ENCODE measurements at places on chromosomes 11 and 22.

DNA sequence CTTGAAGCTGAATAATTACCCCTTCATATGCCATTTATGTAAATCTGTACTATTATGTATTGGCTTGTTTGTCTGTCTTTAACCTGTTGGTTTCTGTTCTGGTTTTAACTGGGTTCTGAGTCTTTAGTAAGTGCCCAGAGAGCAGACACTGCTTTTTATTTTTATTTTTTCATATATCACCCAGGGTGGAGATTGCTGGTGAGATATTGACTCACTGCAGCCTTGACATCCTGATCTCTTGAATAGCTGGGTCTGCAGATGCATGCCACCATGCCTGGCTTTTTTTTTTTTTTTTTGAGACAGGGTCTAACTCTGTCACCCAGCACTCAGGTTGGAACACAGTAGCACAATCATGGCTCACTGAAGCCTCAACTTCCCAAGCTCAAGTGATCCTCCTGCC, 19.4 kb downstream of the GRAMD1B start:
- DNase-seq, result no peak

GRCh38 chr11:45471266-45471665, 185.1 kb upstream of the SYT13 start:
- no peak for DNase-seq

DNA sequence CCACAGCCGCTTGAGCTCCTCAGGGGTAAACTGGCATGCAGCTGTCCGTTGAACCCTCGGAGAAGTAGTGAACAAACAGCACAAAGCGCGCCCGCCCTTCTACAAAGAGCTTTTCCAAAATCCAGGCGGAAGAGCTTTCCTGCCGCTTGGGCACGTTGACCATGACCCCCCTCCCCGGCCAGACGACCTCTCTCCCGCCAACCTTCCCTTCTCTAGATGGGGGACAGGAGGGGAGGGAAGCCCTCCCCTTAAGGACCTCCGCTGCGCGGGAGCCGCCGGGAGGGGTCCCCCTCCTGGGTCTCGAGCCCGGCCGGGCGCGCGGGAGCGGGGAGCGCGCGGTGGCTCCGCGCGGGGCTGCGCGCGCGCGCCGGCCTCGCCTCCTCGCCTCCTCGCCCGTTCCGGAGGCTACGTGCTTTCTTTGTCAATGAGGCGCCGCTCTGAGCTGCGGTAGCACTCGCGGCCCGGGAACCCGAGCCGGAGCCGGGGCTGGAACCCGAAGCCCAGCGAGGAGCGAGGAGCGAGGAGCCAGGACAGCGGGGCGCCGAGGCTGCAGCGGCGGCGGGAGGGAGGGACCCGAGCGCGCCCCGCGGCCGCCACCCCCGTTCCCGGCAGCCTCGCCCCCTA, 118.6 kb downstream of the HIPK3 start:
- peak; percentile 69 for DNase-seq

DNA sequence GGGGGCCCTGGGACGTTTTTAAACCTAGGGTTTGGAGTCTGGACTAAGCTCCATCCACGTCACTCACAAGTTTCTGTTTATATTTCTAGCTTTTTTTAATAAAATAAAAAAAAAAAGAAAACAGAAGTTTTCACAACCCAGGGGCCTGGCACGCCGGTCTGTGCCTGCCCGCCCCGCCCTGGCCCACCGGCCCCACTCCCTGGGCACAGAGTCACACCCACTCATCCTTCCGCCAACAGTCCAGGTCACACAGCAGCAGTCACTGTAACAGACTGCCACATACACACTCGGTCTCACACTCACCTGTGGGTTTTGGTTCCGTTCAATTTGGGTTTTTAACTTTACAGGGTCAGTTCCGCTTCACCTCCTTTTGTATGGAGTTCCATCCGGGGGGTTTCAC, 5.3 kb upstream of the ACR start:
- no peak for DNase-seq

DNA sequence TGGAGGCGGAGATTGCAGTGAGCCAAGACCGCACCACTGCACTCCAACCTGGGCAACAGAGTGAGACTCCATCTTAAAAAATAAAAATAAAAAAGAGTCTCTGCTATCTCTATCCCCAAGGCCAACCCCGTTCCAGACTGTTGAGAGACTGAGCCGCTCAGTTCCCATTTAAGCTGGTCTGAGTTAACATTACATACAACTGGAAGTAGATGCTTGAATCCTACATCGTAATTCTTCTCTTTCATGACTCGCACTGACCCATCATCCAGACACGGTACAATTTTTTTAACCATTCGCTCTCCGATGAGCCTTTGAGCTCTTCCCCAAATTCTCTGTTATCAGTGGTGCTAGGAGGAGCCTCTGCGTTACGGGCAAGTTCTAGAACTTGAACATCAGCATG, 4.9 kb upstream of the CYTH4 start:
- no peak for DNase-seq

DNA sequence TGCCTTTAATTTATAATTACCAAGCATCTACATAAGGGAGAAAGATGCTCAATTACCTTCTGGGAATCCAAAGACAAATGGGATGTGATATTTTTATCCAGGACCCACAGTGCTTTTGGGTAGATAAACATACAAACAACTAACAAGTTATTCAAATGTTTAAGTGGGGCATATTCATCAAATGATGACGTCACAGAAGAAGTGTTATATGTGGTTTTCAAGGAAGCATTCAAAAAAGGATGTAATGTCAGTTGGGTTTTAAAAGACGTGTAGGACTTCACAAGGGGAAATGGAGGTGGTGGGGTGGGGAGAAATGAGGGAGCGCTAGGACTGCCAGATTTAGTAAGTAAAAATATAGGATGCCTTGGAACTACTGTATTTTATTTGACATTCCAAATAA, 915.9 kb downstream of the KCNA4 start:
- DNase-seq, result no peak

GRCh38 chr22:17775781-17776465, 1.7 kb upstream of the BID start:
- DNase-seq, result no peak

DNA sequence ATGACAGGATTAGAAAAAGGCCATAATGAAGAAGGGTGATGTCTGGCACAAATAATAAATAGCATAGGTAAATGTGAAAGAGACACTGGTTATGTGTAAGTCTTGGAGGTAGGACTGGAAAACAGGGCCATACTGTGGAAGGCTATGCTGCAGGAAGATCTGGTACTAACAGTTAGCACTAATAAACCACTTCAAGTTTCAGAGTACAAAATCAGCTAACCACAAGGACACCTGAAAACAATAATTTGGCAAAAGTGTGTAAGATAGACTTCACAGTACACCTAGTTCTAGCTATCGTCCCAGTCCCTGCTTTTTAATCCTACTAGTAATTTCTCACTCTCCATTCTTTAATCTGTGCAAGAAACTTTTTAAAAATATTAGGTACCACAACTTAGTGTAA, 44.3 kb downstream of the CWF19L2 start:
- DNase-seq, result no peak

GRCh38 chr22:45905924-45906865, 70.8 kb downstream of the WNT7B start:
- DNase-seq, result no peak

GRCh38 chr11:127894316-127894715, 693.0 kb downstream of the ETS1 start:
- no peak for DNase-seq

DNA sequence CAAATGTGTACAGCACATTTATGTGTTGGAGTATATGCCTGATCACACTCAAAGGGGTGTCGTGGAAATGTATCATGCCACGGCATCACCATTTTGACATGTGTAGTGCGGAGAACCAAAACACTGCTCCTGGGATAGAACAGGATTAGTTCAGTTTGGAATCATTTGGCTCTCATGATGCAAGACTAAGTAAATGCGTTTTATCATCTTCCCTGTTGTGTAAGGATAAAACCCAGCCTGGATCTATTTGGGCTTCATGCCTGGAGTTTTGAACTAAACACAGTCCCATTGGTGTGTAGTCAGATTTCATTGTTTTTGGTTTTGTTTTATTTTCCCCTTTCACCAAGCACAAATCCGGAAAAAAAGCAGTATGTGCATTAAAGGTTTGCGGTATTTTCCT, 574.3 kb downstream of the NTM start:
- no peak for DNase-seq

- DNase-seq, result no peak
Measured at GRCh38 chr22:27349456-27349855, 452.1 kb downstream of the MN1 start.

DNA sequence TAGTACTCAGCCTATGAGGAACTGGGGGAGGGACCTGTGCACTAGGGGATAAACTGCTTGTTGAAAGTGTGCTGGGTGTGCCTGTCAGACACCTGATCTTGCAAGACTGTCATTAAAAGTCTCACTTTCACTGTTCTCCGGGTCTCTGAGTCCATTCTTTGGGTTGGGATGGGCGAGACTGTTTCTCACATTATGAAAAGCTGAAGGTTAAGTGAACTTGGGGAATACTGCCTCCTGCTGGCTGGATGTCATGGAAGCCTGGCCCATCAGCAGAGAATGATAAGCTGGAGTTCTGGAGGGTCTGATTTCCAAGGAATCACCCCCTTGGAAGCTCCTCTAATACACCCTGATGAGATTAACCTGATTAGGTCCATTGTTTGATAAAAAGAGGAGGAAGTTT, 9.0 kb upstream of the VPREB1 start:
- DNase-seq, result peak; percentile 40

GRCh38 chr11:109877043-109877442, 216.1 kb upstream of the ZC3H12C start:
- no peak for DNase-seq

DNA sequence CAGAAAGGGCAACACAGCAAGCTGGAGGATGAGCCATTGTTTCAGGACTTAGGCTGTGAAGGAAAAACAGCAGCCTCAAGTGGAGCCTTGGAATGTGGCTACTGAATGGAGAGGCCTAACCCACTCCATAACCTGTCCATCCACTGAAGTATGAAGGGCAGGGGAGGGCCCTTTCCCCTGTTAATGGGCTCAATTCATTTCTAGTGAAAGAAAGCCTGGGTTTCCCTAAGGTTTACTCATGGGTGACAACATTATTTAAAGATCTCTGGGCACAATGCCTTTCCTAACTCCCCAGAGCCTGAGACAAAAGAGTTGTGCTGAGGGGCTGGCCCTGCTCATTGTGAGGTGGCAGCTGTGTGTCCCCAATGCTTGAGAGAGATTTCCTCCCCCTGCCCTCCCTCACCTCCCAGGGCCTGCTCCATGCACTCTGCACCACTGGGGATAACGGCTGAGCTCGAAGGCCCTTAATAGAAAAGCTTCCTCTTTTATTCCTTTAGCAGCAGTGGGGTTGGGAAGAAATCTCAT, 83.8 kb downstream of the ME3 start:
- peak; percentile 2 for DNase-seq

DNA sequence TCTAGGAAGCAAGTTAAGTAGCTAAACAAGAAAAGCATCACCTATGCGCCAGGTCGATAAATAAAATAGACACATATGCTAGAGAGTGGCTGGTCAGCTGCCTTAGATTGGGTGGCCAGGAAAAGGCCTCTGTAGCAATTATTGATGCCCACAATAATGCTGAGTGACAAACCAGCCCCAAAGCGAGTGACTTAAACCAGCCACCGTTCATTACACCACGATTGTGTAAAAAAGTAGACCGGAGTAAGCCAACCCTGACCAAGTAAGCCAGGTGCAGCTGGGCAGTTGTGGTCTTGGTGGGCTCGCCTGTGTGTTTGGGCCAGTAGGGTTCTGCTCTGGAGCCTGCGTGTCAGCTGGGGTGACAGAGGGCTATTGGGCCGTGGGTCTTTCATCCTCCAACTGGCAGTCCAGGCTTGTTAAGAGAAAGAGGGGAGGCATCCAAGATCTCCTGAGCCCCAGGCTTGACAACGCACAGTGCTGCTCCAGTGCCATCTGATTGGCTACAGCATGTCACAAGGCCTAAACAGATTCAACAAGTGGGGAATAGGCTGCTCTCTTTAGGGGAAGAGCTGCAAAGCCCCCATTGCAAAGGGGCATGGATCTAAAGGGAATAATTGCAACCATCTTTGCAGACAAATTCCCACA, 100.4 kb upstream of the PARVA start:
- no peak for DNase-seq

DNA sequence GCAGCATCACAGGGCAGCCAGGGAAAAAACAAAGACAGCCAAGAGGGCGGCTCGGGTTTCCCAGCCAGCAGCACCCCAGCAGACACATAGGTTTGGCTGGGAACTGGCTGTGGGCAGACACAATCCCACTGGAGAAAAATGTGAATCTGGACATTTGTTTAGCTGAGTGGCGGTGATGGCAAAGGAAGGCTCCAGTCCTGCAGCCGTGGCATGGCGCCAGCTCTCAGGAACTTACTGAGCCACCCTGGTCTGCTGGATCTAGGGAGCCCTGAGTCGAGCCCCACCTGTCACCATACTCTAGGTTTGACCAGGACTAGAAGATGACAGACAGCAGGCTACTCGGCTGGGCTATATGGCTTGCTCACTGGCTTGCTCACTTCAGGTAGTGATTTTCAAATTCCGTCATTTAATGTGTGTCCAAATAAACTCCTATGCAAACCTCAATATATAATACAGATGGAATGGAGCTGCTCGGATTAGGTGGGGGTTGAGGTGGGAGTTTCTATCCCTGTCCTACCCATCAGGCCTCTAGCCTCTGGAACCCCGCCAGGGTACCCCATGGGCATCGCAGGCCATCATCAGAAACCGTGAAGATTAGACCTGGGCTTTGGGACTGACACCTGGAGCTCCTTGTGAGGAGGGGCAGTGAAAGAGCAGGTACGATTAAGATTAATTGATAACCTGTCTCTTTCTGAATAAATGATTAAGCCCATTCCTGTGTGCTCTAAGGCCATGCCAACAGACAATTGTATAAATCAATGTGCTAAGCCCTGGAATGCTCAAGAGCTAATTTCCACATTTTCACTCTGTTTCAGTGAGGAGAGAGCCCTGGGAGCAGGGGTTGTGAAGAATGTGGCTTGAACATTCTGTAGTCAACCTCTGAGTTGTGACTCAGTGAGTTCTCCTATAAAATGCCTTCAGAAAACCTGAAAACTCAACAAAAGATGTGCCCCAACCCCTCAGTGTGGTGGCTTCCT, 42.5 kb downstream of the GALNT18 start:
- DNase-seq, result no peak

DNA sequence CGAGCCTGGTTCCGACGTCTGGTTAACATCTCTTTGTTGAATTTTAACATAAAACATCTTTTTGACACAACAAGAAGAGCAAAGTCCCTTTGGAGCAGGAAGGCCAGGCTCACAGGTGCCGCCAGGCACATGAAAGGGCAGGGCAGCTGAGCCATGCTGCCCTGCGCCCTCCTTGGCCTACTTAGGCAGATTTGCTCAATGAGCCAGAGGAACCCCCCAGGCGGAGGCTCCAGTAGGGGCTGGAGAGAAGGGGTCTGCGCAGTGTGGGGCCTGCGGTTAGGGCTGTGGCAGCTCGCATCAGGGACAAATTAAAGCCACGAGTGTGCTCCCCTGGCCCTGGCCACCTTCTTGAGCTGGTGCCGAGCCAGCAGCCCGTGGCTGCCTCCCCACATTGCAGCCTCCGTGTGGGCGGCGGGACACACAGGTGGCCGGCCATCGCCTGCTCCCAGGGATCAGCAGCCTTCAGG, 9.9 kb upstream of the SLC22A12 start:
- no peak for DNase-seq

- DNase-seq, result no peak
Measured at GRCh38 chr22:45923835-45924234, 53.1 kb downstream of the WNT7B start.
